ENCODE measurements at places on chromosomes 12 and 14.
A peak's percentile ranks its signal among the peaks of the same experiment; 100 is the strongest.

DNA sequence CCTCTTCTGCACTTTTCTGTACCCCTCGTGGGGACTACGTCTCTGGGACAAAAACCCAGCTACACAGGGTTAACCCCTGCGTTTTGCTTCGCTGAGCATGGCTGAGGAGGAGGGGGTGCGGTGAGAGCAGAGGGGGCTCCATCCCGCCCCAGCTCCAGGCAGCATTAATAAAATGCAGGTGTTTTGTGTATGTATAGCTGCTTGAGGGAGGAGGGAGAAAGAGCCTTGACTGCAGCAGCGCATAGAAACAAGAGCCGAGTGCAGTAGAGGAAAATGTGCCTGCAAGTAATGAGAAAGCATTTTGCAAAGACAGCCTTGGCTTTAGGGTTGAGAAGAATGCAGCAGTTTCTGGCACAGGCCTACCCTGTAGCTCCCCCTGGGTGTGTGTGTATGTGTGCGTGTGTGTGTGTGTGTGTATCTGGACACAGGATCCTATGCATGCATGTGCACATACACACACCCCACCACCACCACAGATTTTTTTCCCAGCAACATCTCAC is 103.9 kb downstream of the ZFP36L1 start:
- no peak for DNase-seq

- DNase-seq = no peak
Observed at GRCh38 chr14:55927028-55927427, 191.2 kb upstream of the PELI2 start.

GRCh38 chr14:32688941-32689340 is 249.7 kb upstream of the NPAS3 start:
- no peak for DNase-seq

GRCh38 chr12:80698256-80698655 is 9.2 kb upstream of the MYF6 start:
- no peak for DNase-seq

DNA sequence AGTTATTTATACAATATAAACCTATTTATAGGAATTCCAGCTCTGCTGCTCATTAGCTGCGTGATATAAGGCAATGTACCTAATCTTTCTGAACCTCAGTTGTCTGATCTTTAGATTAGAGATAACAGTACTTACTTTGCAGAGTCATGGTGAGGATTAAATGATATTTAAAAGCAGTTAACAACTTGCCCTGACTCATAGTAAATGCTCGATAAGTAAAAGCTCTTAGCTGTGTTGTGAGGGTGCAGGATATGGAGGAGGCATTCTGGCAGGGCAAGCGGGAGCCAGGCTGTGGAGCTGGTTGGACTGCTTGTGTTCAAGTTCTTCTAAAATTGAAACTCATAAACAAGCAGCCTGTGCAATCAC is 140.0 kb upstream of the PRICKLE1 start:
- DNase-seq = no peak

GRCh38 chr14:70289138-70289537 is 70.3 kb downstream of the COX16 start:
- DNase-seq = peak; percentile 21
